ENCODE measurements at places on chromosomes 7 and 10.

DNA sequence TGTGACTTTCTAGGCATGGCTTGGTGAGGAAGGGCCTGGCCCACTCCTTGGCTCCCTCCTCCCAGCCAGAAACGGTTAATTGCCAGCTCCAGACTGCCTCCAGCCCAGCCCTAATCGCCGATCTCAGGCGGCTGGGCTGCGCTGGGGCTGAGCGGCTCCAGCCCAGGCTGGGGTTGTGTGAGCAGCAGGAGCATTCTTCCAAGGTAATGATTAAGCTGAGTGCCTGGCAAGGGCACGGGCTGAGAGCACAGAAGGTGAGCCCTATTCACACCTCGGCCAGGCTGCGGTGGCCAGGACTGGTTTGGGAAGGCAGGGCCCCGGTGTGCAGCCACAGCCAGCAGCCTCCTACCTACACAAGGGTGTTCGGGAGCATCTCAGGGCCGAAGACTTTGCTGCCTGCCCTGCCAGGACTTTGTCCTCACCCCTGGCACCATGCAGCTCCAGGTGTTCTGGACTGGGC lies at the start of gene TMEM72:
TSS of gene TMEM72 (plus strand) at position 257 of the 460 bp plus-strand sequence. CDS start at position 433, 176 bp downstream.
- no peak for DNase-seq

- peak; percentile 77 for DNase-seq
Measured at GRCh38 chr10:77925795-77926565, 575 bp downstream of the DLG5 start.

DNA sequence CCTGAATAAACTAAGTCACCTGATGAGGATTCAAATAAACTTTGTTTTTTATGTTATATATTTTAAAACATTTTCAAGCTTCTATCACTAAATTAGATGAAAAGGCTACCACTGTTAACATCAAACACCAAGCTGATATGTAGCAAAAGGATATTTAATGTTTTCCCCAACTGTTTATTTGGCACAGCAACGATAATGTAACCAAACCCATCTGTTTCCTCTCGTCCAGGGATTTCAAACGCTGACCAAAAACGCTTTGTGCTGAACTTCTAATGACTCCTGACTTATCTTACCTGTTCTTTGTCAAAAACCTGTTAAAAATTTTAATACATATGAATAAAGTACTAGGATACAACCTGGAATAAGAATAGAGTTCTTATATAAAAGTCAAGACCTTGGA lies 30.5 kb downstream of the DCLRE1A start:
- DNase-seq = no peak

- DNase-seq = peak; percentile 8
Measured at GRCh38 chr7:105972276-105972675, 9.2 kb downstream of the CDHR3 start.

GRCh38 chr10:127836176-127836575 lies 56.6 kb downstream of the CLRN3 start:
- DNase-seq = no peak

DNA sequence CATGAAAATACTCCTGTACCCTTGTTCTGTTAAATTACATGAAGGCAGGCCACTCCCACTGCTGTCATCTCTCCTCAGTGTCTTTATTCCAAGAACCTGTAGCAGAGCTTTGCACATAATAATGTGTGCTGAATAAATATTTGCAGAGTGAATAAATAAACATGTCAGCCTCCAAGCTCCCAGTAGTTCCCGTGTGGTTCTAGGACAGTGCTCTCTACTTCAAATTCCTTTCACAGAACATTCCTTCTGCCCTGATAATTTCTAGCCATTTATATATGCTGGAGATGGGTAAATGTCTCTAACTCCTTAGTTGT lies 20.3 kb upstream of the HYAL4 start:
- no peak for DNase-seq

GRCh38 chr7:102117743-102118142 lies 168.9 kb upstream of the SH2B2 start:
- DNase-seq = peak; percentile 74

DNA sequence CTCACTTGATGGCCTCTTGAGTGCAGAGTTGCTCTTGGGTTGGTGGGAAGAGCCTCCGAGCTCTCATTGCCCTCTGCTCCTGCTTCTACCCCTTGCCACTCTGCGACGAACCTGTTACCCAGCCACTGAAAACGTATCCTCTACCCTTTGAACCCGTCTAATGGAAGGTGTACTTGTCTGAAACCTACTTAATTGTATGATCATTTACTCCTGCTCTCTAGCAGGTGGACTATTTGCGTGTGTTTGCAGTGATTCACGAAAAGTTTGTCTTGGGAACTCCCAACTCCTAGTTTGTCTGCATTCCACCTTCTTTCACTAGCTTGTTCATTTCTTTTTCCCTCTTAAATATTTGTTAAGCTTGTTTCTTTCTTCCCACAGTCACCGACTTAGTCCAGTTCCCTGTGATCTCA lies 503 bp downstream of the CROT start:
- DNase-seq = peak; percentile 27

DNA sequence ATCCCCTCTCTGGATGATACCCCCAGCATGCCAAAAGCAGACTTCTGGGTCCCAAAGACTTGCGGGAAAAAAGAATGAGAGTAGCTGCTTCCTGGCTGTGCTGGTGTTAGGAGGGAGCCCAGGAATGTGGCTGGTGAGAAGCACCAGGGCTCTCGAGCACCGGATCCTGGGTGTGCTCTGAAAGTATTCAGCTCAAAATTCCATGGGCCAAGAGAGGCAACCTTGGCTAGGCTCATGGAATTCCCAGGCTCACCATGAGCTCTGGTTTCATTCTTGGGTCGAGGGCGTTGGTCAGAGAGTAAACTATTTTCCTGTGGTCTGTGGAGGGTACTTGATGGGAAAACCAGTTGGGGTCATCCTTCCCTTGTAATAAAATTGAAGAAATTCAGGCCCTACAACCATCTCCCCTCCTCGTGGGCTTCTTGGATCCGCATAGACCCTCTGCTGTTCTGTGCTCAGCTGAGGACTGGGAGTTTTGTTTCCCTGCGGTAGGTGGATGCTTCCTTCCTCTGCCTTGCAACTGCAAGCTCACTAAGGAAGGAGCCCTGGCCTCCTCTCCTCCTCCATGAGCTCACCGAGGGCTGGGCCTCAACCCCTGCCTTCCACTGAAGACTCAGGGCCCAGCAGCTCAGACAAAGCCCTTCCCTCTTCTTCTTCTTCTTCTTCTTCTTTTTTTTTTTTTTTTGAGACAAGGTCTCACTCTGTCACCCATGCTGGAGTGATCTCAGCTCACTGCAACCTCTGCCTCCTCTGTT lies 34.5 kb upstream of the AQP1 start:
- DNase-seq = no peak

Data from GM23248 (cell line).